Esophagus squamous epithelium (tissue), 5 donors: ENCODE measurements at places on chromosomes 2 and 18. TPM values are rescaled to one million over a fixed set of nuclear protein-coding genes. Genes with fewer than 3 reads are reported as not detected.

DNA sequence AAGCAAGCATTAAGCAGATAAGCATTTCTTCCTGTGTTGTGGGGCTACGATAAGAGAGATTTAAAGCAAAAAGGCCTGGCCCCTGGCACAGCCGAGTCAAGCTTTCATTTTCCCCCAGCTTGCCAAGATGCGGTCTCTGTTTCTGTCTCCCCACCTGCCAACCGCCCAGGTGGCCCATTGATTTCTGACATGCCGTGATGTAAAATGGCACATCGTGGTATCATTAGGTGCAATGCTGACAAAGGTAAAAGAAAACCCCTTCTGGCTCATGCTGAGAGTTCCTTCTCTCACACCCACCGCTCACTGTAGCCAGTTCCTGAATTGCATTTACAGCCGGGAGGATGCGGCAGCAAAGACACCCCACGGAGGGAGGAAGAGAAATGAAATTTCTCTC is 62.8 kb downstream of the BOD1L2 start:
- no peak for DNase-seq
- no peaks in the 10 kb centered on the region for H3K27me3 ChIP-seq
- no peak overlapping the region for H3K27ac ChIP-seq
- H3K36me3 ChIP-seq = no peaks in the 10 kb centered on the region

DNA sequence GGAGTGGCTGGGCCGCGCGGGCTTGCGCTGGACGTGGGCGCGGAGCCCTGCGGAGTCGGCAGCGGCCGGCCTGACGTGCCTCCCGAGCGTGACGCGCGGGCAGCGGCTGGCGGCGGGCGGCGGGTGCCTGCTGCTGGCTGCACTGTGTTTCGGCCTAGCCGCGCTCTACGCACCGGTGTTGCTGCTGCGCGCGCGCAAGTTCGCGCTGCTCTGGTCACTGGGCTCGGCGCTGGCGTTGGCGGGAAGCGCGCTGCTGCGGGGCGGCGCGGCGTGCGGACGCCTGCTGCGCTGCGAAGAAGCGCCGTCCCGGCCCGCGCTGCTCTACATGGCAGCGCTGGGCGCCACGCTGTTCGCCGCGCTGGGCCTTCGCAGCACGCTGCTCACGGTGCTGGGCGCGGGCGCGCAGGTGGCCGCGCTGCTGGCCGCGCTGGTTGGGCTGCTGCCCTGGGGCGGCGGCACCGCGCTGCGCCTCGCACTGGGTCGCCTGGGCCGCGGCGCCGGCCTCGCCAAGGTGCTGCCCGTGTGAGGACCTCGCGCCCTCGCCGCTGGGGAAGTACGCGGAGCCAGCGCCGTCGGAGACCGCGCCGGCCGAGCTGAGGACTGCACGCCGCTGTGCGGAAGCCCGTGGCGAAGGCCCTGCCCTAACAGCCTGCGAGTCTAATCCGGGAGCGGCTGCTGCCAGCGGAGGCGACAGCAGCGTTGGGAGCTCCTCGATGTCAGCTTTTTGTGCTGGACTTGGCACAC is 526 bp downstream of the SFT2D3 start:
- peaks cover 26% of the 10 kb centered on the region for H3K4me1 ChIP-seq
- H3K27me3 ChIP-seq = no peaks in the 10 kb centered on the region
- DNase-seq = peak; percentile 24
- H3K36me3 ChIP-seq = no peaks in the 10 kb centered on the region

DNA sequence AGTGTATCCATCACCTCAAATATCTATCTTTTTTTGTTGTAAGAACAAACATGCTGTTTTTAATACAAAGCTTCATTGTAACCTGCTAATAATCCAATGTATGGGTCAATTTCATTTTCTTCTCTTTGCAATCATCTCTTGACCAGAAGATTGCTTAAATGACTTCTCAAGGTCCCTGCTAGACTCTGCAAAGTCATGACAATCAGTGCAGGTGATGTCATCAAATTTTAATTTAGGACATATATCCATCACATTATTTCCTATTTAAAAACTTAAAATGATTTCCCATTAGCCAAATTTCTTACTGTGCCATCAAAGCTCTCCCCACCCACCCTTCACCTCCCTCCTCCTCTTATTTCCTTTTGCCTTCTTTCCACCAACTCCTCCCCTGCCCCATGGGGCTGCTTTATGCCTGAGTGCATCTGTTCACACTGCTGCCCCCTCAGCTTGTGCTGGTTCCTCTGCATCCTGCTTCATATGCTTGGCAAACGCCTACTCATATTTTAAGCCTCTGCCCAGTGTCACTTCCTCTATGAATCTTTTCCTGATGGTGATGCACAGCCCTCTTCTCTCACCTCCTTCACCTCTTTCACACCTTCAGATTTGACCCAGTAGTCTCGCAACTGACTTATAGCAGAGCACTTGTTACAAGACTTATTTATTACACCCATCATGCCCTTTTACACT is 20.3 kb downstream of the PLEK start:
- no peak for DNase-seq
- H3K4me1 ChIP-seq = peaks cover 2% of the 10 kb centered on the region
- H3K36me3 ChIP-seq = no peaks in the 10 kb centered on the region

GRCh38 chr18:58100154-58100553 is 56.1 kb downstream of the NEDD4L start:
- DNase-seq = no peak
- H3K36me3 ChIP-seq = no peaks in the 10 kb centered on the region
- H3K4me3 ChIP-seq = no peak overlapping the region
- H3K27me3 ChIP-seq = no peaks in the 10 kb centered on the region
- no peak overlapping the region for H3K27ac ChIP-seq
- H3K4me1 ChIP-seq = no peaks in the 10 kb centered on the region

DNA sequence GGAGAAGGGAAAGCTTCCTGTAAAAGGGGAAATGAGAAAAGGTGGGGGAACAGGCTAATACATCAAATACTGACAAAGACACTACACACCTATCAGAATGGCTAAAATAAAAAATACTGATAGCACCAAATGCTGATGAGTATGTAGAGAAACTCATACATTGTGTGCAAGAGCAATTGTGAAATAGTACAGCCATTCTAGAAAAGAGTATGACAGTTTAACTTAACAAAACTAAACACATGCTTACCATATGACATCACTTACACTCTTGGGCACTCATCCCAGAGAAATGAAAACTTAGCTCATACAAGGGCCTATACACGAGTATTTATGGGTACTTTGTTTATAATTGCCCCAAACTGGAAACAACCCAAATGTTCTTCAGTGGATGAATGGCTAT is 53.4 kb downstream of the ZNF638 start:
- peaks cover 9% of the 10 kb centered on the region for H3K36me3 ChIP-seq
- no peak overlapping the region for H3K4me3 ChIP-seq
- no peak for DNase-seq

DNA sequence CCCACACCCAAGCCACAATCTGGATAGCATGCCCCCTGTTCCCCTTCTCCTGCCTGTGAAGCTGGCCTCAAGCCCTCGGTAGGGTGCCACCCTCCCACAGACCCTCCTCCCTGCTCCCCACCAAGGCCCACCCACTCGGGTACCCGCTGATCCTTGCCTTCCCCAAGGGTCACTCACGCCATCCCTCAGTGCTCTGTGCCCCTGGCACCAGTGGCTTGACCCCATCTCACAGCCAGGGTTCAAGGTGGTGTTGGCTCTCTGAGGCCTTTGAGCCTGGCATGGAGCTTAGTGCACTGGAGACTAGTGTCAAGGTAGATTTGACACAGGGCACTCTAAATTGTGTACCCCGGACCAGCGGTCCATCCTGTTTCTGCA is 11.9 kb downstream of the ADRA2B start:
- no peak overlapping the region for H3K4me3 ChIP-seq
- no peak for DNase-seq
- no peak overlapping the region for H3K27ac ChIP-seq
- H3K27me3 ChIP-seq = peaks cover 28% of the 10 kb centered on the region

DNA sequence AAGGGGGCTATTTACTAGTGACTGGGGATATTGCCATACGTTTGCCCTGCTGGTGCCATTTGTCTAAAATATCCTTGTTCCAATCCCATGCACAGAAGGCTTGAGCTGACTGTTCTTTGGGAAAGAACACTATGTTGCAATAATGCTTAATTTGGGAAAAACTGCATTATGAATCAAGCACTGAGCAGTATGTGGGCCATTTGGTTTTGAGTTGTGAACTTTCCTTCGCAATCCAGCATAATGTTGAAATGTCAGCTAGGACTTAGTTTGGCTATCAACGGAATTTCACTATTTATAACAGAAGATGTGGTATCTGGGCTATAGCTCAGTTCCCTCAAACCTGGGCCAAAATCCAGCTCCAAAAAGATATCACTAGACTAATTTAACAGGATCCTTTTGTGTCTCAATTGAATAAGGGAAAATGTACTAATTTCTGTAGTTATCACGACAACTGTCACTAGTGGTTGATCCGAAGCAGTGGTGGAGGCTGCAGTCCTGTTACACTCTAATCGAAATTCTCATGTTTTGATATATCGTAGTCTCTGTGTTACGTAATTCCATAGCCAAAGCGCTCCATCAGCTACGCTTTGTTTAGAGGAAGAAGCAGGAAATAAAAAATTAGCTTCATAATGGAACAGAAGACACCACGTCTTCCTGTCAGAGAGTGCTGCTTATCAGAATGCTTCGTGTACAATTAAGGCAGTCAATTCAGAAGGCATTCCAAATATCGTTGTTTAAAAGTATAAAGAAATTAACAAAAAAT is 686.8 kb upstream of the SALL3 start:
- no peaks in the 10 kb centered on the region for H3K36me3 ChIP-seq
- H3K27ac ChIP-seq = peak overlapping the region; percentile 18
- H3K27me3 ChIP-seq = no peaks in the 10 kb centered on the region
- no peak for DNase-seq
- H3K4me3 ChIP-seq = peak overlapping the region; percentile 24
- H3K4me1 ChIP-seq = no peaks in the 10 kb centered on the region

- H3K4me3 ChIP-seq = no peak overlapping the region
- H3K36me3 ChIP-seq = no peaks in the 10 kb centered on the region
- no peak for DNase-seq
- H3K27ac ChIP-seq = no peak overlapping the region
These were observed 607.5 kb upstream of the SLC39A10 start for GRCh38 chr2:195049372-195050031.

DNA sequence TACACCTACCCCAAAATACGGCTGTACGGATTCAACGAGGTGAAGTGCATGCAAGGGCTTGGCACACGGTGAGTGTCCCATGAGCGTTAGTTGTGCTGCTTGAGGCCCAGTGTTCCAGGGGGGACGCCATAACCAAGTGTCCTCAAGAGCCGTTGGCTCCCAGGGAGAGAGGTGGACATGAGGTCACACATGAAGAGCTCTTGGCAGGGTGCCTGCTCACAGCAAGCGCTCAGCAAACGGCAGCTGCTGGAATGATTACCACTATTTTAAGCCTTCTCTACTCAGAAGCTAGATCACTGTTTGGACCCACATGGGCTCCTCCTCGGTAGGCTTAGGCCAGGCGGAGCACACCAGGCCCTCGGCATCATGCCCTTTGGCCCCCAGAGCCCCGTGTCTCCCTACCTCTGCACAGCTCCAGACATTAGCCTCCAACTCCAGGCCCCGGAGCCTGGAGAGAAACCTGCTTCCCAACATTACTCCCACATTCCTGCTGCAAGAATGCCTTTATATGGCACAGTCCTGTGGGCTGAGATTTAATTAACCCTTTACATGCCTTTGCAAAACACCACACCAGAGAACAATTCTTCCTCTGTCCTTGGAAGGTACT is 68.4 kb upstream of the PPP1CB start:
- no peaks in the 10 kb centered on the region for H3K36me3 ChIP-seq
- H3K4me1 ChIP-seq = peaks cover 55% of the 10 kb centered on the region
- no peak overlapping the region for H3K4me3 ChIP-seq
- H3K27me3 ChIP-seq = no peaks in the 10 kb centered on the region
- H3K27ac ChIP-seq = peak overlapping the region; percentile 52

DNA sequence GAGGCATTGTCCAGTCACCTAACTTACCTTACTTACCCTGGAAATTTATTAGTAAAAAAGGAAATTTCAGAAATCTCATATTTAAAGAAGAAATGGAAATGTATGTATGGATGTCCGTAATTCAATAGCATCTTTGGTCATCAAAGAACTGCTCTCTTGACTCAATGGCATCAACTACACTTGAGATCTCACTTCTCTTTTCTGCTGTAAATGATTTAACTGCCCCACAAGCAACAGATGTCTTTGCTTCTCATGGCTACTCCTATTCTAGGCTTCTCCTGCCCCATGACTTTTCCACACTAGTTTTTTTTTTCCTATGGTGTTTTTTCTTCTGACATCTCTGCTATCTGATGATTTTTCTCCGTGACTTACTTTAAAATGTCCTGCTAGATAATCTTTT is 34.0 kb upstream of the ERMN start:
- no peak for DNase-seq
- H3K27me3 ChIP-seq = no peaks in the 10 kb centered on the region
- no peaks in the 10 kb centered on the region for H3K36me3 ChIP-seq

DNA sequence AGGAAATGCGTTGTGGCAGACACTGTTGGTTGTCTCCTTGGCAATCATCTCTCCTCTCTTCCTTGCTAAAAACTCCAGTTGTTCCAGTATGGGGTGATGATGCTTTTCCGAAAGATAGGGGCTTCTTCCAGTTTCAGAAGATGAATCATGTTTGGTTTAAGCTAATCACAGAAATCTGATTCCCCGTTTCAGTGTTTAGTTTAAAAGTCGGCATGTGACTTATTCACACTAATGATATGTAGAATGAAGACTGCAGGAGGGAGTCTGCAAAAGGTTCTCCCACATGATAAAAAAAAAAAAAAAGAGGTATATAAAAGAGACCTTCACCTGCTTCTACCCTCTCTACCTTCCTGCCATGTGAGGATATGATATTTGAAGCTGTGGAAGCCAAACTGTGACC is 239.0 kb upstream of the SIX2 start:
- no peak overlapping the region for H3K27ac ChIP-seq
- H3K36me3 ChIP-seq = no peaks in the 10 kb centered on the region
- H3K4me1 ChIP-seq = no peaks in the 10 kb centered on the region
- DNase-seq = no peak

- no peaks in the 10 kb centered on the region for H3K4me1 ChIP-seq
- H3K4me3 ChIP-seq = no peak overlapping the region
- no peaks in the 10 kb centered on the region for H3K36me3 ChIP-seq
- no peaks in the 10 kb centered on the region for H3K27me3 ChIP-seq
- H3K27ac ChIP-seq = no peak overlapping the region
These were observed 108.5 kb upstream of the UNC80 start for GRCh38 chr2:209663139-209663538.

GRCh38 chr2:46967990-46968647 is 52.5 kb upstream of the MCFD2 start:
- peak overlapping the region; percentile 88 for H3K27ac ChIP-seq
- H3K4me3 ChIP-seq = no peak overlapping the region
- DNase-seq = no peak
- no peaks in the 10 kb centered on the region for H3K27me3 ChIP-seq

DNA sequence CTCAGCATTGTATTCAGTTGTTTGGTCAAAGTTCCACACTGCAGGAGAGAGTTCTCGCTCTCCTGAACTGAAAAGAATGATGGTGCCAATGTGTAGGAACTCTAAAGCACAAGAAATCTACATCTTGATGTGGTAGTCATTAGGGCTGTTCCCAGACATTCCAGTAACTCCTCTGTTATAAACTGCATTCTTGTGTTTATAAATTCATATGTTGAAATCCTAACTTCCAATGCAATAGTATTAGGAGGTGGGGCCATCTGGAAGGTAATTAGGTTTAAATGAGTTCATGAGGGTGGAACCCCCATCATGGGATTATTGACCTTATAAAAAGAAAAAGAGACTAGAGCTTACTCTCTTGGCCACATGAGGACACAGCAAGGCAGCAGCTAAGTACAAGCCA is 239.6 kb downstream of the CDH20 start:
- peaks cover 8% of the 10 kb centered on the region for H3K27me3 ChIP-seq
- H3K4me3 ChIP-seq = no peak overlapping the region
- no peaks in the 10 kb centered on the region for H3K36me3 ChIP-seq
- no peaks in the 10 kb centered on the region for H3K4me1 ChIP-seq

The TMEM247 gene
- total RNA-seq = not detected

The UNC80 gene
- total RNA-seq = not detected

The VSNL1 gene
- 88.3 TPM for total RNA-seq

The SRD5A2 gene
- not detected for total RNA-seq

The MFF gene
- 66.8 TPM for total RNA-seq

The PKDCC gene
- 8.7 TPM for total RNA-seq

The POTEI gene
- total RNA-seq = not detected
